PC-9 (cell line): ENCODE measurements at places on chromosomes 2 and 18. TPM values are rescaled to one million over a fixed set of nuclear protein-coding genes. Genes with fewer than 3 reads are reported as not detected.
A peak's percentile ranks its signal among the peaks of the same experiment; 100 is the strongest.

STAT4 gene
- total RNA-seq, result 0.23 and 0.70 TPM in 2 replicates

UGGT1 gene
- 47.7 and 56.9 TPM in 2 replicates for total RNA-seq

RBM44 gene
- total RNA-seq, result 0.94 and 1.5 TPM in 2 replicates

CFC1 gene
- not detected in 2 replicates for total RNA-seq

RMND5A gene
- total RNA-seq, result 27.2 and 39.3 TPM in 2 replicates

CRYGD gene
- not detected in 2 replicates for total RNA-seq

- no peak for DNase-seq
Measured at GRCh38 chr2:231189571-231190495, 8.6 kb upstream of the ARMC9 start.

GRCh38 chr18:57057890-57058289, 89.0 kb upstream of the BOD1L2 start:
- DNase-seq, result no peak

DNA sequence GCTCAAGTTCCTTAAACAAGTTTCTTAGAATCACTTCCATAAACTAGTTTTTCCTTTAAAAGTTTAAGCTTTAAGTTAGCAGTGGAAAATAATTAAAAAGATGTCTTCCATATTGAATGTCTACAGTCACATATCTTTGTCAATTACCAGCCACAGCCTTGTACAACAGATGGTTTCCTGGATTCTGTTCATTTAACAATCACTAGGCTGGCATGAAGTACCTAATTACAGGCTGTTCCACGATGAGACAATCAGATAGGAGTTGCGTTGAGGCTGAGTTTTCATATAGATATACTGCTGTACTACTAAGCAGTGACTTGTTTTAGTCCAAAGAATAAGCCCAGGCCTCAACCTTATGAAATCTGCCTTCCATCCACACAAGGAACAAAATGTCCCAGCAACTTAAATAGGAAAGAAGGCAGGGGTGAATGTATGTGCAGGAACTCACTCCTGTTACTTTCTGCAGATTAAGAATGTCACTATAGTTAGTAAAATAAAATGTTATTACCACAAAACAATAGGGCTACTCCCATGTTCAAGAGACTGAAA, 131.0 kb downstream of the ZAP70 start:
- no peak for DNase-seq

GRCh38 chr2:159549234-159549633, 67.1 kb downstream of the BAZ2B start:
- no peak for DNase-seq

DNA sequence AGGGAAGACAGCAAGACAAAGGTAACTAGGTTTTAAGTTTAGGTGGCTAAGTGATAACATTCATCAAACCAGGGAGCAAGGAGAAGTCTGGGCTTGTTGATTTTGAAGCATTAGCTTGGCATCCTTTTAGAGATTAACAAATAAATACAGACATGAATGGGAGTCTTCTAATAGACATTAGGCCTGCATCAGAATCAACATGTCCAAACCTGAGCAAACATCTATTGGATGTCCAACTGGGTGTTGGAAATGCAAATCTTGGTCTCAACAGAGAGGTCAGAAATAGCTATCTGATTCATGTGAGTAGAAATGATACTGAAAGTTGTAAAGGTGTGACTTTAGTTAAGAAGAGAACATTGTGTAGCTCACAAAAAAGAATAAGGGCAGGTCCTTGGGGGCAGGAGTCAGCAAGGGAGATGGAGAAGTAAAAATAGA, 85.5 kb upstream of the RND3 start:
- DNase-seq, result no peak

GRCh38 chr2:110741491-110741980, 9.2 kb downstream of the ACOXL start:
- DNase-seq, result peak; percentile 95

DNA sequence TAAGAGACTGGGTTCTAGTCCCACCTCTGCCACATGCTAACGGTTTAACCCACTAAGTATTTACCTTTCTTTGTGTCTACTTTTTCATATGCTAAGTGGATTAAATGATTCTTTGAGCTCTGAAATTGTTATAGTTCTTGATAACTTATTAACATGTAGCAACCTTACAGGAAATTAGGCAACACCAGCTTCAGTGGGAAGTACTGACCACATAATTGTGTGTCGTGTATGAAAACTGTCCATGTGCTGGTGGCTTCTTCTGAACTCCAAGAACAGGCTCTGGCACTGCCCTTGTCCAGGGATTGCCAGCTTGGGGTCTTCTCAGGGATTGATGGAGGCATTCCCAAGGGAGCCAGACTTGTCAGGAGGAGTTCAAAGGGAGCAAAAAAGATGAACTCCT, 427.7 kb downstream of the TGIF1 start:
- DNase-seq, result no peak

DNA sequence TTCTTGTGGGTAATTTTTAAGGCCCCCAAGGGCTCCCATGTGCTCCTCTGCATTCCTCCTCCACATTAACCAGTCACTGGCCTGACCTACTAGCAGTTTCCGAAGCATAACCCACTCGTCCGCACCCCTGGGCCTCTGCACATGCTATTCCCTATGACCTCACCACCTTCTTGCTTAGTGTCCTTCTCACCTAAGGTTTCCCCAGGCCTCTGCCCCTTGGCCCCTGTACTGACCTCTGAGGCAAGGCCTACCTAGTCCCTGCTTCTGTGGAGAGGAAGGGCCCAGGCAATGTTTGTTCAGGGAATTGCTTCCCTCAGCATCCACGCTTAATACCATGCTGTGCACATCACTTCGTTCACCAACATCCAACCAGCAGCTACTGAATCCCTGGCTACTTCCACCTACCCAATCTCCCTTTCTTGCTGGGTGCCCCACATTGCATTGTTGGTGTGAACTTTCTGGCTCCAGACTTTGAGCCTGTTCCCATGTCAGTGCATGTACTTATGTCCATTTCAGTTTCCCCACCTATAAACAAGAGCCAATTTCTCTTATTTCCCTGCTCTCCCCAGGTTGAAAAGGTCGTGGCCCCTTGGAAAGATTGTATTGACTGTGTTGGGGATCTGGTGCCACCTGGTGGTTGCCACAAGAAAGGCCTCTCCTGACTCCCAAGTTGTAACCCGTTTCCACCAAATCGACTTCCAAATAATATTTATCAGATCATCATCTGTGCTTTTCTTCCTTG, 19.2 kb upstream of the TMEM177 start:
- peak; percentile 40 for DNase-seq

DNA sequence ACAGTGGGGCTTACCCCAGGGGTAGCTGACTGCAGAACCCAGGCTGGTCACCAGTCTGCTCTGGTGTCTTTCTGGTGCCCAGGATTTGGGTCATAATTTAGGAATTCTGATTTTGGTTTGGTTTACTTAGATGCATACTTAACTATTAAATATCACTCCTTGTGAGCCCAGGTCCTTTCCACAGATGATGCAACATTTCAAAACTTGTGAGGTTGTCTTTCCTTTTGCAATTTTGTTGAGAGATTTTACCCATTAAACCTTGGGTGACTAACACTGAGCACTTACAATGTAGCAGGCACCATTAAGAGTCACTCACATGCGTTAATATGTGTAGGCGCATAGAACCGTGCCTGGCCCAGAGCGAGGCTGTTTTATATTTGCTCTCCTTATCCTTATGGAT, 61.8 kb upstream of the RPL31 start:
- DNase-seq, result no peak

DNA sequence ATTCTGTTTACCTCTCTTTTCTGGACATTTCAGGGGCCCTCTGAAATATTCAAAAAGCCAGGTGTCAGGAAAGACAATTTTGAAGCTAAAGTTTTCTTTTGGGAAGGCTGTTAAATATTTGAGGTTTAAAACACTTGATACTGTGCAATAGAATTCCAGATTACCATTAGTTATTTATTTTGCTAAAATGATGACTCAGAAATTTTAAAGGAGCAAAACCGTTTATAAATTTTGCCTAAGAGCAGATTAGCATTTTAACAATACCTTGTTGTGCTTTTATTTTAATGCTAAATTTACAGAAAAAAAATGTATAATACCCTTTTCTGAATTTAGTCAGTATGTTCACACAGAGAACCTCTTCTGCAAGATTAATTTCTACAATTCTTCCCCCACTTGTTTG, 1159.9 kb downstream of the DSC3 start:
- no peak for DNase-seq

GRCh38 chr2:75241696-75242095, 42.4 kb upstream of the TACR1 start:
- DNase-seq, result no peak

DNA sequence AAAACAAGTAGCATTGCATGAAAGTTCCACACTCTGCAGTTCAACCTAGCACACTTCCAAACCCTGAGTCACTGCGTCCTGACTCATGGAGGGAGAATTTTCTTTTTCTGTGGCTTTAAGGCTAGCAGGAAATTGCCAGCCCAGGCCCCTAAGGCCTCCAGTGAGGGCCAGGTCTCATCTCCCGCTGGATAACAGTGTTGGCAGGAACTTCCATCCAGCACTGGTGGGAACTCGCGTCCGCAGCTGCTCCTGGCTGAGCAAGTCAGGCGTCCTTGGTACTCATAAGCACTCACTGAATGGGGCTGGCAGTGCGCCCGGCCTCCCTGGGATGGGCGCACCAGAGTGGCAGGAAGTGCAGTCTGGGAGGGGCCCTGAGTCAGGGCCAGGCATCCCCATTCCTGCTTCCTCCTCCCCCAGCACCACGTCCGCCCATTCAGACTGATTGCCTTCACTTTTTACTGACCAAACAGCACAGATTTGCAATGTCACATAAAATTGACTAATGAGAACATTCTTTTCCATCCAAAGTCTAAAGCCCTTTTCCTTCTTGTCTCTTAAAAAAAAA, 14.3 kb downstream of the MALL start:
- DNase-seq, result peak; percentile 99

DNA sequence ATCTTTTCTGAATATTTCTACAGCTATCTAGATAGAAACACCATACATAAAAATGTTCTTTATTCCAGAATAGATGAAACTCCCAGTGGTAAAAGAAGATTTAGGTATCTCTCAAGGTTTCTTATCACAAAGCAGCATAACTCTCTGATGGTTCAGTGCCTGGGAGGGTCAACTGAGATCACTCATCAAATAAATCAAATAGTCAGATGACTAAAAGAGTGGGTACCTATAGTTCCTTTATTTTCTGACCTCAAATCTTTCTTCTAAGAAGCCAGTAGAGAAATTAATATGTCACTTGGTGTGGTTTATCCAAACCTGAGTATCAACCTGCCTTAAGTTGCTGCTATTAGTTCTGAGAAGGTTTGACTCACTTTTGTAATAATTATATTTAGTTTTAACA, 120.9 kb downstream of the TMEFF2 start:
- DNase-seq, result no peak

GRCh38 chr2:66069937-66070720, 364.8 kb upstream of the MEIS1 start:
- no peak for DNase-seq

DNA sequence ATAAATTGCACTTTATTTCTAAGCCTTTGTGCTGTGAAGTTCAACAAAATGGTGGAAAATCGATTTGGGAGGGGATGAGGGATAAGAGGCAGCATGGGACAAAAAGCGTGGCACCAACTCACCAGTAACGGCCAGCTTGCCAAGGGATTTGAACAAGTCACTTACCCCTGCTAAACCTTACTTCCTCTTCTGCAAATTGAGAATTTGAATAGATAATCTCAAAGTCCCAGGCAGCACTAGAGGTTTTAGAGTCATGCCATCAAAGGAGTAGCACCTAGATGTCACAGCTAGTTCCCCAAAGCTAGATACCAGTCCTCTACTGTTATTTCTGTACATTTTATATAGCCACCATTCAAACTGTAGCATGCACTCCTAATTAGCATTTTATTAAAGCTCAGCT, 83.7 kb upstream of the VRK2 start:
- DNase-seq, result no peak

GRCh38 chr2:146506851-146507250, 1338.0 kb upstream of the ACVR2A start:
- no peak for DNase-seq

DNA sequence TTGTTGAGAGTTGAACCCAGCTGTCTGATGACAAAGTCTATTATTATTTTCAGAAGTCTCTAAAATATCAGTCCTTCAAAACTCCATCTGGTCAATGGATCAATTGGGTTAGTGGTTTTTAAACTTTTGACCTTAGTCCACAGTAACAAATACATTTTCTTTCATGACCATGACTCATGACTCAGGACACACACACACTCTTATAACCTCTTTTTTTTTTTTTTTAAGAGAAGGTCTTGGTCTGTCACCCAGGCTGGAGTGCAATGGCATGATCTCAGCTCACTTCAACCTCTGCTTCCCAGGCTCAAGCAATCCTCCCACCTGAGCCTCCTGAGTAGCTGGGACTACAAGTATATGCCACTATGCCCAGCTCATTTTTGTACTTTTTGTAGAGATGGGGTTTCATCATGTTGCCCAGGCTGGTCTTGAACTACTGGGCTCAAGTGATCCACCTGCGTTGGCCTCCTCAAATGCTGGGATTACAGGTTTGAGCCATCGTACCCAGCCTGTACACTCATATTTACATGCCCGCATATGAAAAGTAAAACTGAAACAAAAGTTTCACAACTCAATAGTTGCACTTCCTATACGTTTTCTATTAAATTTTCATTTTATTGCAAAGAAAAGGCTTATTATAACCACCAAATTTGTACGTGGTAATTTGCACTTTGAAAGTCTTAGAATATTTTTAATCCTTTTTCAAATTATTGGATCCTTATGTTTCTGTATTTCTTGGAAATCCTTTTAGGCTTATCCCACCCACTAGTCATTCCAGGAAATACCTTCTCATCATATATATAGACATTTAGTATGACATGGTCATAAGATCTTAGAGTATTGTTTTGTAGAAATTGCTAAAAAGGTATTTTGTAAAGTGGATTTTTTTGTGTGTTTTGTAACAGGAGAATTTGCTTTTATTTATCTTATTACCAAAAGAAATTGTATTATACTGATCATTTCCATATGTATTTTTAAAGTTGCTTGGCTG, 199.0 kb downstream of the LPIN1 start:
- no peak for DNase-seq
